ENCODE measurements at places on chromosomes 4 and X.
A peak's percentile ranks its signal among the peaks of the same experiment; 100 is the strongest.

DNA sequence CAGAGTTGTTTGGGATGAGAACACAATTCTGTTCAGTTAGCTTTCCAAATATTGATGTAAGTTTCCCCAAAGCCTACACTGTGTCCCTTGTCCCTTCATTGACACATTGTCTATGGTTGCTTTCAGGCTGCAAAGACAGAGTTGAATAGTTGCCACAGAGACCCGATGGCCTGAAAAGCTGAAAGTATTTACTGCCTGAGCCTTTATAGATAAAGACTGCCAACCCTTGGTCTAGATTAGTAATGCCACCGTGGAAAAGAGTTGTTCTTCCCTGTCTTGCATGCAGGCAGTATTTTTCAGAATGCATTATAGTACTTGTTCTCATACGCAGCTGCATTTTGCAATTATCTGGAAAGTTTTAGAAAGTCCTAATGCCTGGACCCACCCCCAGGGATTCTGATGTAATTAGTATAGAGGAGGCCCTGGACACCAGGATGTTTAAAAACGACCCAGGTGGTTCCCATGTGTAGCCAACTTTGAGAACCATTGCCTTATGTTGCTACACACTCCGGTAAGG, 180.8 kb downstream of the FRMPD4 start:
- DNase-seq: no peak

DNA sequence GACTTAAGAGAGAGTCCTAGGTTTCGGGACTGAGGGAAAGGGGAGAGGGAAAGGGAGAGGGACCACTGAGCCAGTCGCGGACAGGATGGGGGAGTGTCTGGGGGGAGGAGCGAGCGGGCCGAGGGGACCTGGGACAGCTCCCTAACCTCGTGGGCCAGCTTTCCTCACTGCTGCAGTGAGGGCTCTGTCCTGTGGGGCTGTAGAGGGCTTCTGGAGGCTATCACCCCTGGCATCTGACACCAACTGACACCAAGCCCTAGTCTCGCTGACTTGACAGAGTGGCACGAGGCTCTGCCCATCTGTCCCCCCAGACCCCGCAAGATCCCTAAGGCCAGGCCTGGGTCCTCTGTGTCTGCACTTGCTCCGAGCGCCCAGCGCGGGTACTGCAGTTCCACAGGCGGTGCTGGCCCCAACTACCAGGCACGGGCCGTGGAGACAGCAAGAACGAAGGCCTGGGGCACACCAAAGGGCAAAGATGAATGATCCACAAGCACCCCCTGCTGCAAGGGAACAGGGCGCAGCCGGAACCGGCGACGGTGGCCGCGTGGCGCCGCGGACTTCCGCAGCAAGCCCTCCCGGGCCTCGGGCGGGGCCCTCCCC, 465 bp downstream of the HAUS7 start:
- peak; percentile 14 for DNase-seq

DNA sequence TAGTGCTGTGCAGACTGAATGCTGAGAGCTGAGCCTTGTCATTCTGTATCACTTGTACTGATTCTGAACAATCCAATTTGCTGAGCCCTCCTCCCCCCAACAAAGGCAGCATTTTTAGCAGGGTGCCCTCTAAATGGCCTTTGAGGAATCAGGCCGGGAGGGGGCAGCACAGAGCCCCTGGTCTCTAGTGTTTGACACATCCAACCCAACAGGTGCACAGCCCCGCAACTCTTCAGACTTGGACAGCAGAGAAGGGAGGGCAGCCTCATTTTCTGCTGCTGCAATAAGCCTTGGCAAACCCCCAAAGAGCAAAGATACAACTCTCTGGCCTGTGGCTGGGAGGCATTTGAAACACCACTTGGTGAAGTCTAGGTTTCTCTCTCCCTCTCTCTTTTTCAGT, 3.4 kb downstream of the ATP1B4 start:
- no peak for DNase-seq

DNA sequence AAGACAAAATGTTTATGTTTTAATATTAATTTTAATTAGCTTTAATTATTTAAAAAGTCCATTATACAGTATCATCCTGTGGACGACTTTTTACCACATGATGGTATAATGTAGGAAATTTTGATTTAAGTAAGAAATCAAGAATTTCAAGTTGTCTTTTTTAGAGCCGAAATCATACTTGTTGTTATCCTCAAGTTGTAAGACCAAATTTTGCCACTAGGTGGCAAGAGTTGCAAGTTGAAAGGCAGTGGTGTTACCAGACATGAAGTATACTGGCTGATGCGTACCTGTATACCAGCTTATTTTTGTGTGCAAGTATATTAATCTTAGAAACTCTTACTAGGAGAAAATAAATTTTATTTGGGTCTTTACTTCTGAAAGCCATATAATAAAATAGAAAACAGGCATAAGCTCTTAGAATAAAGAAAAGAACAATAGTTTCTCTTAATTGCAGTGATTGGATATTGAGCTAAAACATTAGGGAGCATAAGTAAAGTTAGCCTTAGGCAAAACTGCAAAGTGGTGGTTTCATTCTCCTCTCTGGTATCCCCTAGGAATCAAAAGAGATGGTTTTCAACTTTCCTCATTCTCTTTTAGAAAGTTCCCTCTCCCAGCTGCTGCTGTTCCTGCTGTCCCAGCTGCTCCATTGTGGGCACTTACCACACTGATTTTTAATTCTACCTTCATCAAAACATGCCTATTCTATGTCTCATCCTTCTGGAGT, 118.0 kb upstream of the WDFY3 start:
- peak; percentile 9 for DNase-seq

DNA sequence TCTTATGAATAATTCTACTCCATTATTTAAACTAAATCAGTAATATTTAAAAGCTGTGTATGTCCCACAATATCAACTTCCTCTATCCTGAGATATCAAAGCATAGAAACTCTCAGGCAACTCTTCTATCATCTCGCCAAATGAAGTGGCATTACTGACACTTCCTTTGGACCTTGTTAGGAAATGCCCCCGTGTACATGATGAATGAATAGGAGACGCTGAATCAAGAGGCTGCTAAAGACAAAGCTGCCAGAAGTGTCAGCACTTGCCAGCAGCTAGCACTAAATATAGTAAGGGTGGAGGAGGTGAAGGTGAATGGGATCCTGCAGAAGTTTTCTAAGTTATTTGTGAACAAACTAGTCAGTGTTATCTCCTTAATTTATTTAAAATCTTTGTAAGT, 99.5 kb upstream of the BLTP1 start:
- DNase-seq: no peak

GRCh38 chrX:82320569-82320968, 1118.7 kb downstream of the SH3BGRL start:
- no peak for DNase-seq

GRCh38 chrX:22122510-22122909, 90.4 kb downstream of the PHEX start:
- no peak for DNase-seq

DNA sequence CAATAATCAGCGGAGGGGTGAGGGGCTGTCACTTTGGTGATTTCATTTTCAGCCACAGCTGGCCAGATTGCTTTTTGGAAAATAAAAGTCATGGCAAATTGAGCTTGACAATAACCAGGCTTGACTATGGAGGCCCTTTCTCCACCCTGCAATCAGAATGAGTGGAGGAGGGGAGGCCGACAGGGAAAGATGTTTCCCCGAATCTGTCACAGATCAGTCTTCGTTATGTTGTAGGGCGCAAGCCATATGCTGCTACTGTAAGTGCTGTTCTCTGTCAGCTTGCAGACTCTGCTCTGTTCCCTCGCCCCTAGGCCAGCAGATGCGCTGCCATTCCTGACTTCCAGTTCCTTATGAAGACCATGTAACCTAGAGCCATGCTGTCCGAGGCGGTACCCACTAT, 114.1 kb downstream of the MGST2 start:
- no peak for DNase-seq

- no peak for DNase-seq
These were observed 222.8 kb downstream of the TRAM1L1 start for GRCh38 chr4:116862592-116862991.

DNA sequence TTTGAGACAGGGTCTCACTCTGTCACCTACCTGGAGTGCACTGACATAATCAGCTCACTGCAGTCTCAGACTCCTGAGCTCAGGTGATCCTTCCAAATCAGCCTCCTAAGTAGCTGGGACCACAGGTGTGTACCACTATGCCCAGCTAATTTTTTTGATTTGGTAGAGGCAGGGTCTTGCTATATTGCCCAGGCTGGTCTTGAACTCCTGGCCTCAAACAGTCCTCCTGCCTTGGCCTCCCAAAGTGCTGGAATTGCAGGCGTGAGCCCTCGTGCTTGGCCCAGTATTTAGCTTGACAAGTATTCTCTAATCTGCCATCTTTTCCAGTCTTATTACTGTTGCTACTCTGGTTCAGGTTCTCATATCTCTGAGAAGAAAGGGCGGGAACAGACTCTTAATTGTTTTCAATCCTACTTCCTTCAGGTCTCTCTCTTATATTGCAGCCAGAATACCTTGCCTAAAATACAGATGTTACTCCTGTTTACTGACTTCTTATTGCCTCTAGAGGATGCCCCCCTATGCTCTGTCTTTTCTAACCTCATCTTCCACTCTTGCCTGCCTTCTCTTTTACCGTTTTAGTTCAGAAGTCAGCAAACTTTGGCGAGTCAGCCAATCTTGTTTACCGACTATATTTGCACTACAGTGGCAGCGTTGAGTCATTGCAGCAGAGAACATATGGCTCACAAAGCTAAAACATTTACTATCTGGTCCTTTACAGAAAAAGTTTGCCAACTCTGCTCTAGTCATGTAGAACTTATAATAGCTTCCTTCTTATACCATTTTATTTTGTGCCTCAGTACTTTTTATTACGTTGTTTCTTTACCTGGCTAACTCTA, 19.0 kb downstream of the MRPL1 start:
- no peak for DNase-seq

- DNase-seq: no peak
These were observed 395.7 kb downstream of the TRIML1 start for GRCh38 chr4:188534917-188535316.

DNA sequence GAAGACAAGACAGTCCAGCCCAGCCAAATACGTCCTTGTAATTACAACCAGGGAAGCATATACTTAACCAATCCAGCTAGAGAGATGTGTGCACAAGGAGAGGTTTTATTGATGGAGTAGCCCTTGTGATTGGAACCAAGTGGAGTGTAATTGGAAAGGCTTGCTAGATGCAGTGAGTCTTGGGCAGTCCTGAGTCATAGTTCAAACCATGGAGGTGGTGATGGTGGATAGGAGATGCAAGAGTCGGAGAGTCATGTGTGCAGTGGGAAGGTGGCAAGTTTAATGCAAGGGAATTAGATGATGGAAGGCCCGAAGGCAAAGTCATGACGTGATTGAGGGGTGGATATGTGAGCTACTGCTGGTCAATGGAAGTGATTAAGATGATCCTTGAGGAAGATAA, 63.7 kb downstream of the PHEX start:
- no peak for DNase-seq

GRCh38 chr4:39308611-39309010, 57.6 kb downstream of the RFC1 start:
- no peak for DNase-seq
